ENCODE measurements at places on chromosomes 2 and 18.

DNA sequence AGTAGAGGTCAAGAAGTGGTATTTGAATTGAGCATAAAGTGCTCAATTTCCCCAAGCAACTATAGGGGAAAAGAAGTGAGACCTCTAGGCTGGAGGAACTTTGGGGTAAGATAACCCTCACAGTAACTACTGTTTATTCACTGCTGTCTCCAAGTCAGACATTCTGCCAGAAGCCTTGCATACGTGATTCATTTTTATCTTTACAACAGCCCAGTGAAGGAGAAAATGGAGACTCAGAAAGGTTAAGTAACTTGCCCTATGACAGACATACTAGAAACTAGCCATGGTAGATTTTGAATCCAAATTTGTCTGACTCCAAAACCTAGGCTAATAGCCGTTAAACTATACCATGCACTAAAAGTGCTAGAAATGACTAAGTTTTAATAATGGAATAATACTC lies 28.4 kb downstream of the DNAJC10 start:
- no peak for DNase-seq

- DNase-seq: peak; percentile 58
These were observed 1.5 kb upstream of the EPHA4 start for GRCh38 chr2:221573430-221574230.

DNA sequence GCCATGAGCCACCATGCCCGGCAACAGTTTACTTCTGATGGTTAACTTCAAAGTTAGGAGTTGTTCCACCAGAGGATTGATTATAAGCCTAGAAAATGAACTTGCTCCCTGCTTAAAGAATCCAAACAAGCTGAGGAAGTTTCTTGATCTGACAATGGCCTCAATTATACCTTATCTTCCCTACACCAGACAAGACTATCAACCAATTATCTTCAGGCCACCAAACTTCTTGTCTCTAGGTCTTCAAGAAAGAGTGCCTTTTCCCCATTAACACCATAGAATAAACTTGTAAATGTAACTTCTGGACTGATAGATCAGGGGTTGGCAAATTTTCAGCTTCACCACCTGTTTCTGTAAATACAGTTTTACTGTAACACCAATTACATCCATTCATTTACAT lies 15.0 kb downstream of the ZC3H8 start:
- DNase-seq: no peak

DNA sequence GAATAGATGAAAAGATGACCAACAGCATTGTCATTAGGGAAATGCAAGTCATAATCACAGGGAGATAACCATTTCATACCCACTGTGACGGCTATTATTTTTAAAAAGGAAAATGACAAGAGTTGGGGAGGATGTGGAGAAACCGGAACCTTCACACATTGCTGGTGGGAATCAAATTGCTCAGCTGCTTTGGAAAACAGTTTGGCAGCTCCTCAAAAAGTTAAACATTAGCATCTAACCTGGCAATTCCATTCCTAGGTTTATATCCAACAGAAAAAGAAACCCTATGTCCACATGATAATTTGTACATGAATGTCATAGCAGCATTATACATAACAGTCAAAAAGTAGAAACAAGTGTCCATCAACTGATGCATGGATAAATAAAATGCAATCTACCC lies 58.2 kb downstream of the KCNG3 start:
- DNase-seq: no peak

DNA sequence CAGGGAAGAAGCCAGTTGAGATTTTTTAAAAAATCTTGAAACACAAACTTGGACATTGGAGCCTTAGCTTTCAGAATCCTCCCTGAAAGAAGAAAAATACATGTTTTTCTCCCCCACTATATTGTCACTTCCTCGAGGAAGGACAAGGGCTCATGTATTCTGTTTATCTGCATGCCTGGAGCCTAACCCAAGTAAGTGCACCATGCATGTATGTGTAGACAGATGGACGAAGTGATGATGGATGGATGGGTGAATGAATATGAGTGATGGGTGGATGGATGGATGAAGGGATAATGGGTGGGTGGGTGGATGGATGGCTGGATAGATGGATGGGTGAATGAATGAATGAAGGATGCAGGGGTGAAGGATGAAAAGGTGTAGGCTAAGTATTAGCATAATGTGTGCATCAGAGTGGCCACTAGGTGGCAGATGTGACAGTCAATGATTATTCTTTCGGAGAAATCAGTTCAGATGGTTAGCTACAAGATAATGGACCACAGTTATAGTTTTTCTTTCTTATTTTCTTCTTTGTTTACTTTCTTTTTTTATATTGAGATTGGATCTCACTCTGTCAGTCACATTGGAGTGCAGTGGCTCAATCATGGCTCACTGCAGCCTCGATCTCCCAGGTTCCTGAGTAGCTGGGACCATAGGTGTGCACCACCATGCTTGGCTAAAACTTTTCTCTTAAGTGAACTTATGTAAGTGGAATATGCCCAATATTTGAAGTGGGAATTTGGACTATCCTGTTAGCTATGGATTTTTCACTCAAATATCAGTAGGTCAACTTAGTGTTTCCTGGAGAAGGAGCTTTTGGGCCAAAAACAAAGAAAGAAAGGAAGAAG lies 18.5 kb upstream of the CCDC93 start:
- DNase-seq: no peak

- DNase-seq: no peak
These were observed 275.2 kb downstream of the AGAP1 start for GRCh38 chr2:235769046-235769445.

DNA sequence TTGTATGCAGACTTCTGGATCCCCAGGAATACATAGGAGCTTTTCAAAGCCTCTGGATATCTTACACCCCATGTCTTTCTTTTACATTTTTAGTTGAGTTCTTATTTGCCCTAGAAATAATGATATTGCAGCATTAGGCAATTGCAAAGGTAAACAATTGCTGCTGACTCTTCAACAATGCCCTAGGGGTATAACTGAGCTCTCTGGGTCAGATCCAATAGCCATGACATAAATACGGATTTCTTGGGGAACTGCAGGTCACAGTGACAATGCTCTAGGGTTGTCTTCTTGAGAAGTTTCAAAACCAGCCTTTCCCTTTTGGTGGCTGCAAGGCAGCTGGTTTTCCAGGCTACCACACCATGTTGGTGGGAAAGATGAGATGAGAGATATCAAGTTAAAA lies 16.5 kb upstream of the OR6B3 start:
- no peak for DNase-seq

- DNase-seq: no peak
These were observed 235.6 kb downstream of the BCL11A start for GRCh38 chr2:60317844-60318243.

GRCh38 chr2:105406221-105406620 lies 7.4 kb upstream of the FHL2 start:
- no peak for DNase-seq

- no peak for DNase-seq
These were observed 16.2 kb downstream of the DOCK10 start for GRCh38 chr2:225025917-225026571.

- DNase-seq: no peak
These were observed 7.8 kb downstream of the ITGA4 start for GRCh38 chr2:181464966-181465365.

DNA sequence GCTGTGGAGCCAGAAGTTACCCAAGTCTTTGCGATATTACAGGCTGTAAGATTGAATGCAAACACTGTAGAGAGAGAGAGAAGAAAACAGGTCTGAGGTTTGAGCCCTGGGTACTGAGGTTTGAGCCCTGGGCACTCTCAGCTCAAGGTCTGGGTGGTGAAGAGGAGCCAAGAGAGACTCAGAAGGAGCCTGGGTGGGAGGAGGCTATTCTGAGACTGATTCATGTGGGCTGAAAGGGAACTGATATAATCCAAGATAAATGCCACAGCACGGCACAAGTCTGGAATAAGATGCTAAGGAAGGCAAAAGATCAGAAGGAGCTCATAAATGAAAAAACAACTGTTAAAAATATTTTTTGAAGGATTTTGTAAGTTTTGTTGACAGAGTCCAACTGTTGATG lies 407.6 kb upstream of the HS6ST1 start:
- no peak for DNase-seq

DNA sequence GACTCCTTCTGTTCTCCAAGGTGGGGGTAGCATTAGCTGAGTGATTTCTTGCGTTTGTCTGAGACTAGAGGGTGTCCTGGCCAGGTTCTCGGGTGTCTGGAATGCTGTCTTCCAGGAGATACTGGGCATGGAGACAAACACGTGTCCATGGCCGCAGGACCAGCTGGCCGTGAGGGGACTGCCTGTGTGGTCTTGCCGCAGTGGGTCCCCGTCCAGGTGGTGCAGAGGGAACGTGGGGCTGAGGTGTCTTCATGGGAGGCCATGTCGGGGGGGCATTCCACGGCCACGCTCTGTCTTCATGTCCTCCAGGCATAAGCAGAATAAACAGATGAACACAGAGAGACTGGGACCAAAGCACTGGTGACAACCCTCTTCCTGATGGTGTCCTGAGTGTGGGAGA lies 66.6 kb downstream of the SMIM21 start:
- DNase-seq: no peak

DNA sequence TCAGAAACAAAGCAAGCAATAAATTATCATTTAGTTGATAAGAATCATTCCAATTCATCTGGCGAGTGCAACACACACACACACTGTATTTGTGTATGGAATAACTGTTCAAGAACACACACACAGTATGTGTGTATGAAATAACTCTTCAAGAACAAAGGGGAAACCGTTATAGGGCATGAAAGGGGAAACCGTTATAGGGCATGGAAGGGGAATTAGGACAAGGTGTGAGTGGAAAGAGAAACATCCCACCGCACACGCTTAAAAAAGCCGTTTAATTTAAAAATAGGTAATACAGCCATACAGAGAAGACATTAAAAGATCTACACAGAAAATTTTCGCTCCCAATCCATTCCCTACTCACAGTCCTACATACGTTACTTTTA lies 607 bp upstream of the TSN start:
- no peak for DNase-seq

DNA sequence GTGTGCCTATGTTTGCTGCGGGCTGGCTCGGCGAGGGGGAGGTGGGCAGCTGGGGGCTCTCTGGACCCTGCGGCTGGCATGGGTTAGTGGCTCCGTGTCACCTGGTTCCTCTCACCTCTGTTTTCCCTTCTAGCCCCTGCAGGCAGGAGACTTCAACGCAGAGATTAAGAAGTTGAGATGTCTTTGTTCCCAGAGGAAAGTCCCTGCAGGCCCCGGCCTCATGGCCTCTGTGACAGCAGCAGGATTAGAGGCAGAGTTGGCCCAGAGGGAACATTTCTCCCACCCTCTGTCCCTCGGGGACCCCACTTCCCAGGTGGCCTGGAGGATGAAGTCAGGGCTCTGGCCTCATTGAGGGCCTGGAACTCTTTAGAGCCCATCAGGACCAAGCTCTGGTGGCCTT lies 56.5 kb downstream of the HPCAL1 start:
- no peak for DNase-seq

- DNase-seq: no peak
These were observed 24.2 kb downstream of the ICOS start for GRCh38 chr2:203960811-203961210.

GRCh38 chr2:100242476-100242875 lies 79.8 kb downstream of the LONRF2 start:
- no peak for DNase-seq

- DNase-seq: no peak
These were observed 122.0 kb downstream of the COPS8 start for GRCh38 chr2:237207646-237208045.

- DNase-seq: no peak
These were observed 58.1 kb upstream of the ALPP start for GRCh38 chr2:232320443-232320803.

DNA sequence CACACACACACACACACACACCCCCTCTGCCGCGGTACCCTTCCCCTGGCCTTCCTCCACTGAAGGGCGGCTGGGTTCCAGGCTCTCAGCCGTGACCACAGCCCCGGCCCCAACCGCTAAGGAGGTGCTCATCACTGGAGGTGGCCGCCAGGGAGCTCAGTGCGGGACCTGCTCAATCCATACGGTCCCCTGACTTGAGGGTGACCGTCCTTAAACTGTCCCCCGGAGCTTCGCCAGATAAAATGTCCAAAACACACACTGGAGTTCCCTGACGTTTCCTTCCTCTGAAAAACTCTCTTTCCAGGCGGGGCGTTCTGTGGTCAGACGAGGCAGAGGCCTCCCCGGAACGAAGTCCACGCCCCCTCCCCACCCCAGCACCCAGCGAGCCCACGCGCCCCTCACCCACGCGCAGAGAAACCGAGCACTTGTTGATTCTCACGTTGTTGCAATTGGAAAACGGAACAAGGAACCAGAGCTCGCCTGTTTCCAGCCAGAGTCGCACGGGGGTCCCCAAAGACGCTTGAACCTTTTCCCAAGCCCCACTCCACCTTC lies 1.4 kb downstream of the MBP start:
- DNase-seq: no peak

- DNase-seq: no peak
These were observed 380.6 kb downstream of the SOX11 start for GRCh38 chr2:6072768-6073167.

DNA sequence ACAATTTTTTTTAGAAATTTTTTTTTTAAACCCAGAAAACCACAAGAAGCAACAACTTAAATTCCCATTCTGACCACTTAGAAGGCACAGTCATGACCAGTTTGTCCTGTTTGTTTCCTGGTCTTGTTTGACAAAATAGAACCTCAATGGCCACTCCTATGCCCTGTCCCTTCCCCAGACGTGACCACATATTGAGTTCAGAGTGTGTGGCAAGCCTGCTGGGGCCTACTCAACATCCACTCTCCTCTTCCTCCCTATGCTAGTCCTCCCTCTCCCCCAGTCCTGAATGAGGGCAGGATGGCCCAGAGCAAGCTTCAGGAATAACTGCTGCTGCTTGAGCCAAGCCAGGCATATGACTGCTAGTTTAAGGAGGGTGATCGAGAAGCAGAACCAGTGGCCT lies 89.6 kb downstream of the PRELID3A start:
- DNase-seq: no peak

GRCh38 chr2:71699428-71699827 lies 246.1 kb downstream of the DYSF start:
- DNase-seq: no peak

- DNase-seq: no peak
These were observed 90.2 kb downstream of the ACTR2 start for GRCh38 chr2:65317841-65318240.

- no peak for DNase-seq
These were observed 161.4 kb downstream of the BCL2 start for GRCh38 chr18:63158012-63158631.

- no peak for DNase-seq
These were observed 37.3 kb upstream of the BMP10 start for GRCh38 chr2:68908392-68908970.

- no peak for DNase-seq
These were observed 251.1 kb downstream of the TRIB2 start for GRCh38 chr2:12967804-12968203.

- DNase-seq: no peak
These were observed 87.0 kb downstream of the ST6GAL2 start for GRCh38 chr2:106798826-106799552.

DNA sequence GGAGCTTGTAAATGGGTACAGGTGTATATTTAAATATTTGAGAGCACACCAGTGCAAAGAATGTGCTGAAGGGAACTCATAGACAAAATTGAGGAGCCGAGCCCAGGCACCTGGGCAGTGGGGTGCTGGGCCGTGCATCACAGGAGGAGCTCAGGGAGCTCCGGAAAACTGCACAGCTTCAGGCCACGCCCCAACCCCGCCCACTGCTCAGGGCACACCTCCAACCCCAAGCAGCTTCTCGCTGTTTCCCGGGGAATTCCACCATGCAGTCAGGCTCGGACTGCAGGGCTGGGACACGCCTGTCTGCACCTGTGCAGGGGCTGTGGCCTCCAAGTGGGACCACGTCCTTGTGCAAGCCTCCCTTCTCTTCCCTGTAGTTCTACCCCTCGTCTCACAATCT lies 243.0 kb downstream of the HDAC4 start:
- no peak for DNase-seq

GRCh38 chr2:95372845-95373244 lies 29.7 kb upstream of the FAHD2A start:
- DNase-seq: no peak

GRCh38 chr2:200042102-200042735 lies 86.8 kb downstream of the MAIP1 start:
- DNase-seq: no peak

All from NCI-H2081 treated with DMSO at 0.1 percent for 48 hours (cell line).